Lower lobe of right lung (tissue), 2 donors: ENCODE measurements at places on chromosomes 11 and 22. TPM values are rescaled to one million over a fixed set of nuclear protein-coding genes. Genes with fewer than 3 reads are reported as not detected.

The KRTAP5-8 gene
- not detected for total RNA-seq

The CCDC188 gene
- 0.77 TPM for total RNA-seq

GRCh38 chr11:83921447-83922192 lies 635.5 kb upstream of the CCDC90B start:
- H3K27me3 ChIP-seq, result no peaks in the 10 kb centered on the region
- no peak overlapping the region for H3K27ac ChIP-seq
- no peak for DNase-seq
- H3K4me1 ChIP-seq, result no peaks in the 10 kb centered on the region

GRCh38 chr11:134755535-134755934 lies 343.5 kb upstream of the B3GAT1 start:
- H3K27me3 ChIP-seq, result no peaks in the 10 kb centered on the region
- no peak overlapping the region for H3K27ac ChIP-seq
- no peaks in the 10 kb centered on the region for H3K36me3 ChIP-seq
- DNase-seq, result no peak
- H3K4me3 ChIP-seq, result no peak overlapping the region

The TMEM86A gene
- total RNA-seq, result 11.7 TPM

DNA sequence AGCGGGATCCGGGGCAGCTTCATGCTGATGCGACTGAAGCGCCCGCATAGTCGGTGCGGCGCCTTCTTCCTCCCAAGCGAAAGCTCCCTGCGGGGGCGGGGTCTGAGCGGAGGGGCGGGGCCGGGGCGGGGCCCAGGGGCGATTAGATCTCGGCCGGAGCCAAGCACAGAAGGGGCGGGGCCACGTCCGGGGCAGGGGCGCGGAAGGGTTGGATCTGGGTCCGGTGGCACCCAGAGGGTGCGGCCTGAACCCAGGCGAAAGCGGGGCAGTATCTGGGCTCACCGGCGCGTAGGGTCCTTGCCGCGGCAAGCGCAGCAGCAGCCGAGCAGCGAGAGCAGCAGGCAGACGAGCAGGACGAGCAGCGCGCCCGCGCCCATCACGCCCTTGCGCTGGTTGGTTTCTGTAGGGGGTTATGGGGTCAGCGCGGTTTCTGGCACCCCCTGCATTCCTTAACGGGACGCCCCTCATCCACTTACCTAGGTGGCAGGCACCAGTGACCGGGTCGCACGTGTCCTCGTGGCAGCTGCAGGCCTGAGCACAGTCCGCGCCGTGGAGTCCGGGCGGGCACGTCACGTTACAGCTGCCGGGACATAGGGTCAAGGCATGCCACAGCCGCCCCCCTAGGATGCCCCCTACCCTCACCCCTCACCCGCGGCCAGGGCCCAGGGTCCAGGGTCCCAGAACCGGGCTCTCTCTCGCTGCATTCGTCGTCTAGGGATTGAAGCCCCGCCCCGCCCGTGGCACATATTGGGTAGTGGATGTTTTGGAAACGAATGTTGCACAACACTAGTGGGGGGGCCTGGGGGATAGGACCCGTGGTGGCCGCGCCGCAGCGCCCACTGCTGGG lies 8.1 kb downstream of the SCARF2 start:
- peaks cover 50% of the 10 kb centered on the region for H3K27me3 ChIP-seq
- peaks cover 22% of the 10 kb centered on the region for H3K36me3 ChIP-seq
- H3K4me3 ChIP-seq, result peak overlapping the region; percentile 54
- peaks cover 30% of the 10 kb centered on the region for H3K4me1 ChIP-seq
- H3K27ac ChIP-seq, result no peak overlapping the region
- peak; percentile 84 for DNase-seq

- H3K27me3 ChIP-seq, result no peaks in the 10 kb centered on the region
- peak; percentile 49 for DNase-seq
- H3K4me1 ChIP-seq, result peaks cover 23% of the 10 kb centered on the region
- peaks cover 49% of the 10 kb centered on the region for H3K36me3 ChIP-seq
- H3K27ac ChIP-seq, result peak overlapping the region; percentile 79
- peak overlapping the region; percentile 74 for H3K4me3 ChIP-seq
Observed at GRCh38 chr11:65719871-65720210, 757 bp downstream of the RNASEH2C start.
